ENCODE measurements at places on chromosomes 3 and 15.

- DNase-seq = no peak
Observed at GRCh38 chr15:93360976-93361375, 272.0 kb upstream of the RGMA start.

DNA sequence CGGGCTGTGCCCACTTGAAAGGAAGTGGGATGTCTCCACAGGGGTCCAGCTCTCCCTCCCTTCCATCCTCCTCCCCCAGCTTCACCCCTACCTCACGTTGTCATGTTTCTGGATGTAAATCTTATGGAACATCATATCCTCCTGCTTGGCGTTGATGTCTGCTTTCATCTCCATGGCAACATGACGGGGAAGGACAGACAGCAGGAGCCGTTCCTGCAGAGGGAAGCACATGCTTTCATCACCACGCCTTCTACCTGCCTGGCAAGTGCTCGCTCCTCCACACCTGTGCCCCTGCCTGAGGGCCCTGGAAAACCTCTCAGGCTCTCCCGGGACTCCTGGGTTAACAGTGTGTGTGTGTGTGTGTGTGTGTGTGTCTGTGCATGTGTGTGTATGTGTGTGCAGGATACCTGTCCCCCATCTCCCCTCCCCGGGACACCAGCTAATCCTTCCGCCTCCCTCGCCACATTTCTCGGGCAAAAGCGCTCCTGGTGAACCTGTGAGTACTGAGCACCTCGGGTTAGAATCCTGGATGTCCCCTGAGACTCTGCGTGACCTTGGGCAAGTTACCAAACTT is 101.1 kb downstream of the ADCY5 start:
- no peak for DNase-seq

- DNase-seq = peak; percentile 54
Observed at GRCh38 chr3:159322322-159322939, 520.6 kb downstream of the MFSD1 start.

DNA sequence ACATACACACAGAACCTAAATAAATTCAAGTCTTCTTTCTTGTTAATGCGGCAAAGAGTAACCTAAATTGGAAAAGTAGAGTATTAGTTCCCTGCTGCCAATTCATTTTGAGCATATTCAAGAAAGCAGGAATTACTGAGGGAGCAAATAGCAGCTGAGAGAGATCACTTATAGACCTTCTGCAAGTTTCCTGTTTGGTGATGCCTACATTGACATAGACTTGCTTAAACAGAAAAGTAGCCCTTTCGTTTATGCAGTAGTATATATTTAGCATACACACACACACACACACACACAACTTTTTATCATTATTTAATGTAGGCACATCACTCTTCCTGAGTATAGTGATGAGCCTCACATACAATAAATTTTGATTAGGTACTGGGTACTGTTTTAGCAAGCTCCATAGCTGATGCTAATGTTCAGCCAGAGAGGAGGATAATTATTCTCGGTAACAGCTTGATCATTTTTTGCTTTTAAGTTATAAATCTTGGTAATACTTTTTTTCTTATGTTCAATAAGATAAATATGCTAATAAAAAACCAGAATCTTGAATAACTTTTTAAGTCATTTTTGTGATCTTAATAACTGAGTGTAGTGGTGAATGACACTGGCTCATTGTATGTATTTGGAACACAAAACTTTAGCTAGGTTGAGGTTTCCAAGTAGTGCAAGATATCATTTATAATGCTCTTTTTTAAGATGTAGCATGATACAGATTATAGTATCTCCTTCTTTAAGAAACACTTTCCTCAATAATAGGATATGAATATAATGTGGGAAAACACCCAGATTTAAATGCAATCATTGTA is 174.7 kb downstream of the MBNL1 start:
- DNase-seq = no peak

DNA sequence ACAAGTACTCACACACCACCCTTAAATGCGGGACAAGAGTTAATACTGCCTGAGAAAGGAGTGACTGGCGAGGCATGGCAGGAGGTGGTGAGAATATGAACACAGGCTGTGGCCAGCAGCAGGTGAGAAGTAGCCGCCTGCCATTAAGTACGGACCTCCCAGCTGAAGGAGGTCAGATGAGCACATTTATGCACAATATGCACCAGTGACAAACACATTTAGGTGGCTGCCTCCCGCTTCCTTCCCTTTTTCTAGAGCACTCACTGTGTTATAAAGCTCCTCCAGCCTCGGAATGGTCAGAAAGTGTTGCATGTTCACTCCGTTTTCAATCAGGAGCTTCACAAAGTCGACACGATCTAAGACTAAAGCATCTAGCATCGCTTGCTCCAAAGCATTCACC is 52.4 kb downstream of the TRPM1 start:
- no peak for DNase-seq

Data from erythroblast (primary cell).